NB4 (cell line): ENCODE measurements at places on chromosomes 1 and 21.

DNA sequence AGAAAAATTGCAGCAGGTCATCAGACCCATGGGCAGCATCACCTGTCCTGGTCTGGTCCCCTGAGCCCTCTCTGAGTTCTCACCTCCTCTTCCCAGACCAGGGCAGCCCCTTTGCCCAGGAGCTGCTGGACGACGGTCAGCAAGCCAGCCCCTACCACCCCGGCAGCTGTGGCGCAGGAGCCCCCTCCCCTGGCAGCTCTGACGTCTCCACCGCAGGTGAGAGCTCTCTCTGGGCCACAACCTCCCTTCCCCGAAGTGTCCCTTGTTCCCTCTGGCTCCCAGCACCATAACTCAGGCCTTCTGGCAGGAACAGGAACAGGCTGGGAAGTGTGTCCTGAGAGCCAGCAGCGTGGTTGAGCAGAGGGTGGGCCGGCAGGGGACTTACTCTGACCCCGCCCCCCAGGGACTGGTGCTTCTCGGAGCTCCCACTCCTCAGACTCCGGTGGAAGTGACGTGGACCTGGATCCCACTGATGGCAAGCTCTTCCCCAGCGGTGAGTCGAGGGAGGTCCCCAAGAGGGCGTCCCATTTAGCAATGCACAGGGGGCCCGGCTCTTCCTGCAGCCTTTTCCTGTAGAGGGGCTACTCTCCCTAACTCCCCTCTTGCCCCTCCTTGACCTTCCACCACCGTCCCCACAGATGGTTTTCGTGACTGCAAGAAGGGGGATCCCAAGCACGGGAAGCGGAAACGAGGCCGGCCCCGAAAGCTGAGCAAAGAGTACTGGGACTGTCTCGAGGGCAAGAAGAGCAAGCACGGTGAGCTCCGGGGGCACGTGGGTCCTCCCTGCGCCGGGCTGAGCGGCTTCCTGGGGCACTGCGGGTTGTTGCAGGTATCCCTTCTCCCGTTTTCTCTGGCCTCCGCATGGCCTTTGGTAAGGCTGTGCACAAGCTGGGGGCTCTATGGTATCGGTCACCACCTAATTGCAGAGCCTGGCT, 2.4 kb downstream of the ELF3 start:
- DNase-seq = no peak

- DNase-seq = no peak
Measured at GRCh38 chr1:233993651-233994050, 89.2 kb downstream of the SLC35F3 start.

DNA sequence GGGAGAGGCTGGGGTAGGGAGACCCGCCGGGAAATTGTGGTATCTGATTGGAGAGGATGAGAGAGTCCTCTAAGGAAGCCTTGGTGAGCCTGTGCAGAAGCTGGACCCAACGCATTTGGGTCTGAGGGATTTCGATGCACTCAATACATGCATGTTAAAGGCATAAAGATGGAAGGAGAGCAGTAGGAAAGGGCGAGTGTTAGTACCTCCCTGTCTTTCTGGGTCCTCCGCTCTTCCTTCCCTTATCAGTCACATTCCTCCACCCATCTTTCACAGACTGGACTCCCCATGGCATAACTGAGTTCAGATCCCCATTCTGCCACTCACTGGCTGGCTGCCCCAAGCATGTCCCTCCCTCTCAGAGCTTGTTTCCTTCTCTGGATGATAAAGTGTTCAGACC, 7.3 kb downstream of the RGS16 start:
- DNase-seq = no peak

DNA sequence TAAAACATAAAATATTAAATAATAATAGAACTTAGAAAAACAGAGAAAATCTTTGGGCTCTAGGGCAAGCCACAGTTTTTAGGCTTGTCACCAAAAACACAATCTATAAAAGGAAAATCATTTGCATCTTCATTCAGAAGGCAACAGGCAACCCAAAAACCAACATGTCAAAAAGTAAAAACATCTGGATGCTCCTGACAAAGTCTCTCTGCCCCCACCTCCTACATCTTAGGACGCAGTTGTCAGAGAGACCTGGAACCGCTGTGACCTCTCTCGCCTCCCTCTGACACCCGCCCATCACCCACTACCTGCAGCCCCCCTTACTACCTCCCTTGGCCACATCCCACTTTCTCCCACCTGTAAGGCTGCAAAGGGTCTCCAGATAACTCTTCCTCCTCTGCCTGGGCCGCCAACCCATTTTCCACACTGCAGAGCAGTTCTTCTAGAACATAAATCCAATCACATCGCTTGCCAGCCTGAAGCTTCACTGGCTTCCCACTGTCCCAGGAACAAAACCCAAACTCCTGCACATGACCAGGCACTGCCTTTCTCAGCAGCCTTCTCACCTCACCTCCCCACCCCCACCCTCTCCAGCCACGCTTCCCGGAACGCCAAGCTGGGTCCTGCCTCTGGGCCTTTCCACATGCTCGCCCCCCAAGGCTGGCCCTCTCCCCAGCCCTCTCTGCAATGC, 14.7 kb downstream of the PRDM15 start:
- DNase-seq = no peak

DNA sequence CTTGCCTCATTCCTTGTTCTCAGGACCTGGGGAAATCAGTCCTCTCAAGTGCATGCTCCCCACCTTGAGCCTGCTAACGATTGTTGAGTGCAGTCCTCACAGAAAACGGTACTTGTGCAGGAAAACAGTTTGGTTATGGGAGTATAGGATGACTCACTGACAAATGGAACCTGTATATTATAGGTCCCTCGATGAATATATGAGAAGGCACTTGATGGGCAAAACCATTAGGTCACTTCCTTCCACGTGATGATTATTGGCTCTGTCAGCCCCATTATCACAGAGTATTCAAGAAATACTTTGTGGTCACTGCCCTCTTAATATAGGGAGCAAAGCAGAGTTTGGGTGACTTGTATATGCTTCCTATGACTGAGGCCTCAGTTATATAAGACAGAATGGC, 6.2 kb downstream of the CCDC17 start:
- DNase-seq = peak; percentile 32

- no peak for DNase-seq
Measured at GRCh38 chr1:117244971-117245370, 34.2 kb upstream of the VTCN1 start.

DNA sequence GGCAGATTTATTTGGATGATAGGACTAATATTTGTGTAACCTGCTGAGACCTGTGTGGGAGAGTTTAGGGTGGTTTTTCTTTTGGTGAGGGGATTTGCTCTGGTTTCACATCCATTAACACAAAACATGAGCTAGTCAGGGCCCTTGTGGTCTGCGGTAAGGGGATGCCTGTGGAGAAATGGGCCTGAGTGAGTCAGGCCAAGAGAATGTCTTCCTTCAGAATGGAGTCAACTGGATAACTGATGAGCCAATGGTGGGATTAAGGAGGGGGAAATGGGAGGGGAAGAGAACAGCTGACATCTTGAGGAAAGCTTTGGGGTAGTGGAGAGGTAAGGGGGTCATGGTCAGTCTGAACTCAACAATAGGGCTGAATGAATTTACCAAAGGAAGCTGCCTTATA, 13.9 kb downstream of the WNT2B start:
- DNase-seq = no peak
